ENCODE measurements at places on chromosomes 4 and X.

DNA sequence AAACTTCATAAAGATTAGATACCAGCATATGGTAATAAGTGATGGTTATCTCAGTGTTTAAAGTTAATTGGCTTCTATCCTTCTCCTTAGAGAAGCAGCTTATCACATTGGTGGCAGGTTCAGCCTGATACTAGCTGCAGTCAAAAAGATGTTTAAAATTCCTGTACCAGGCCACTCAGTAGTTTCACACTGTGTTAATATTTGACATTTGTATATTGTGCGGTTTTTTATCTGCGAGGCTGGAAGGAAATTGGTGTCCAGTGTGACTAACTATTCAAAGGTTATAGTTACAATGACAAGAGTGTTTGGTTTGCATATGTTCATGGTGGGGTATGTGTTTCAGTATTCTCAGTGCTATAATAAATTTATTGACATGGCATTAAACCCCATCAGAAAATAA is 27.5 kb upstream of the TBC1D8B start:
- no peak for DNase-seq

GRCh38 chr4:23856630-23857029 is 33.2 kb downstream of the PPARGC1A start:
- DNase-seq, result no peak

GRCh38 chrX:48489892-48490291 is 13.9 kb downstream of the FTSJ1 start:
- no peak for DNase-seq

DNA sequence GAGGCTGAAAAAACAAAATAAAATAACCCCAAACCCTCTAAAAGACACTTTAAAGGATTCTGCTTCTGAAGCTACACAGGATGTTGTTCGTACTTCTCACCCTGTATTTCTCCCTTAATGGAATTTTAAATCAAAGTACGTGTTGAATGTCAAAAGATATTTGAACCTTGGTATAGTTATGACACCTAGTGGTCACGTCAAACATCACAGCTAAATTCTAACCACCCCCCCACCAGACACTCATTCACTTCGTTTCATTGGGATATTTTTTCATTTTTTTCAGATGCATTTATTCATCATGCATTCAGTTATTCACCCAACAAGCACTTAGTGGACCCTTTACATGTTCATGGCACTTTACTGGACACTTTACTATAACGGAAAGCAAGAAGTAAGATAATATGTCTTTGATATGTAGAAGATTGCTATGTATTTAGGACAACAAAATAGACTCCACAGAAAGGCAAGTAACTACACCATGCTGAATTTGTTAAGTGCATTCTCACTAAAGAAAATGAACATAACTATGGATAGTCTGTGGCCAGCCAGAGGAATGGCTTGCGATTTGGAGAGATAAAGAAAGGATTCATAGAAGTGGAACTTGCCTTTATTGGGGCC is 62.5 kb upstream of the GPR174 start:
- peak; percentile 52 for DNase-seq
